ENCODE measurements at places on chromosomes 7 and 10.

DNA sequence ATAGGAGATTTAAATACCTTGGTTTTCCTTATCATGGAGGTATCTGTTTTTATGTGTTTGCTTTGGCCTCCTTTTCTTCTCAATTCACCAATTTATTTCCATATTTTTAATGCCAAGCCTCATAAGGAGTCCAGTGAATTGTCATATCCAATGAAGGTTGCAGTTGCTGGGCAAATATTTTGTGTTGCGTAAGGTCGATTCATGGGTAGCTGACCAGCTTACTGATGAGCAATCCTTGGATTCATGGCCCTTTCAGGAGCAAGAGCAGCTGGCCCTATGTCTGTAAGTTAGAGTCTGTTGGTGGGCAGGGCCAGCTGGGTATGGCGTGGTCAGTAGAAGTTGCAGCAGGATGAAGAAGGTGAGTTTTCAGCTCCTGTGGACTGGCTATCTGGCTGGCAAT is 182.9 kb downstream of the PFKFB3 start:
- DNase-seq, result no peak

DNA sequence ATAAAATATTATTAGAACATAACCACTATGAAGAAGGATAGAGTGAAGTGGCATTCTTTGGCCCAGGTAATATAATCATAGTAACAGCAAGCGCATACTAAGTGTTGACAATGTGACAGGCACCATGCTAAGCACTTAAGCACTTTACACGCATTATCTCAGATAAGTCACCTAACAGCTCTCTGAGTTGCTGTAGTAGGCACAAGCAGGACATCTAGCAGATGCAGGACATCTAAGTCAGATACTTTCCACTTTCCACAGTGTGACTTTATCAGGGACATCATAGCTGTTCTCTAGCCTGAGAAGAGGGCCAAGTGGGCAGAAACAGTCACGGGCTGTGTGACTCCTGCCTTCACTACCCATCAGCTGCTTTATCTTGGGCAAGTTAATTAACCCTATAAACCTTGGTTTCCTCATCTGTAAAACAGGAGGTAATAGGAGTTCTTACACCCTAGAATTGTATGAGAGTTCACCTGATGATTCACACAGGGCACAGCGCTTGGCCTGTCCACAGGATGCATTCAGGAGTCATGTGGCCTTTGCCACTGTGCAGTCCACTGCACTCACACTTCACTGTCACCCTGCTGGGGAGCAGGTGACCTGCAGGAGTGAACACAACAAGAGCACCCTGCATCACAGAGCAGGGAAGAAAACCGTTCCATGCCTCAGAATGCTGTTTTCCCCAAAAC is 12.5 kb downstream of the LIPA start:
- no peak for DNase-seq

DNA sequence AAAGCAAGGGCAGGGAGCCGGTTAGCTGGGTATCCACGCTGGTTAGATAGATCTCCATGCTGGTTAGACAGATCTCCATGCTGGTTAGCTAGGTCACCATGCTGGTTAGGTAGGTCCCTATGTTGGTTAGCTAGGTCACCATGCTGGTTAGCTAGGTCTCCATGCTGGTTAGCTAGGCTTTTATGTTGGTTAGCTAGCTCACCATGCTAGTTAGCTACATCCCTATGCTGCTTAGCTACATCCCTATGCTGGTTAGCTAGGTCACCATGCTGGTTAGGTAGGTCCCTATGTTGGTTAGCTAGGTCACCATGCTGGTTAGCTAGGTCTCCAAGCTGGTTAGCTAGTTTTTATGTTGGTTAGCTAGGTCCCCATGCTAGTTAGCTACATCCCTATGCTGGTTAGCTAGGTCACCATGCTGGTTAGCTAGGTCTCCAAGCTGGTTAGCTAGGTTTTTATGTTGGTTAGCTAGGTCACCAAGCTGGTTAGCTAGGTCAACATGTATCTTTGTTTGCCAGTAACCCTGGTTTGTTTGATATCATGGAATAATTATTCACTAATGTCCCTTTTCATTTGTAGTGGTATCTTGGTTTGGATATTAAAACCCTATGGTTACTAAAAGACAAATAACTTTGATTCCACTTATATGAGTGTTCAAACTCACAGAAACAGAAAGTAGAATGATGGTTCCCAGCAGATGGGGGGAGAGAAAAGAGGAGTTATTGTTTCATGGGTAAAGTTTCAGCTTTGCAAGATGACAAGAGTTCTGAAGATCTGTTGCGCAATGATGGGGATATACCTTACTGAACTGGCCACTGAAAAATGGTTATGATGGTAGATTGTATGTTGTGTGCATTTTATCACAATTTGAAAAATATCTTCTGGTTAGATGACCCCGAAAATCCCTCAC is 136.2 kb downstream of the PRPF18 start:
- DNase-seq, result no peak

DNA sequence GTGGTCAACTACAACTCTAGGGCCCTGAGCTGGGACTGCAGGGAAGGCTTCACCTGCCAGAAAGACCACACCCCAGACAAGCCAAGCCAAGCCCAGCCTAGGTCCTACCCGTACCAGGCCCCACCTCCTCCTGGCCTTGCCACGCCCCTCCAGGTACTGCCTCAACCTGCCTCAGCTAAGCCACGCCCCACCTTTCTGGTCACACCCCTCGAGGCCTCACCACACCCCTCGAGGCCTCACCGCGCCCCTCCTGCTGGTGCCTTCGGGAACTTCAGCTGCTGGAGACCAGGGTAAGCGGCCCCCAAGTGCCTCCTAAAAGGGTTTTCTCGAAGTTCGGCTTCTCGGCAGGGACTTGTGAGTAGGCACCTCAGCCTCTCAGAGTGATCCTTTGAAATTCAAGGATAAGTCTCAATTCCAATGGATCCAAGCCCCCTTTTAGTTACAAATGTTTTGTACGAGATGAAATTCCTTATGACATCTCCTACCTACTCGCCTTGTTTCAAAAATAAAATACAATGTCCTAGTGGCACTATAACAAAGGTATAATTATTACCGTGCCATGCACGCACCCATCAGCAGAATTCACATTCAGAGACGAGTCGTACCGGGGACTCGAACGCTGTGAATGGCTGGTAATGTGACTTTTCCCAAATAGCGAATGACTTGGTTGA is 171.2 kb downstream of the ARHGAP21 start:
- DNase-seq, result no peak
